ENCODE measurements at places on chromosomes 2 and 18. TPM values are rescaled to one million over a fixed set of nuclear protein-coding genes. Genes with fewer than 3 reads are reported as not detected.

DNA sequence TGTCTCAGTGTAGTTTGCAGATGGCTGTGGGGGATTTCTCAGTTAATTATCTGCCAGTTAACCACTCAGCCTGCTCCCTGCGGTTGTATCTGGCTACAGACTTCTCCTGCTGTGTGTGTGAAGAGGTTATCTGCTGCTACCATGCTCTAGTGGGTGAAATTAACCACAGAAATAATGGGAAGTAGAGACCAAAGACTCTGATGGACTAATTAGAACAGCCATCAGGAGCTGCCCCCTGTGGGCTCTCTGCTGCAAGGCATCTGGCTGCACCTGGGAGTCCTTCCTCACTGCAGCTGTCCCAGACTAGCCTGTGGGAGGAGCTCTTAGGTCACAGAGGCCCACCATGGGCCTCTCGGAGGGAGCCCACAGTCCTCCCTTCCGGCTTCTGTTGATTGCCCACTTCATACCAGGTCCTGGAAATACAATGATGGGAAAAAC, 66.6 kb downstream of the CTIF start:
- DNase-seq, result no peak

GRCh38 chr18:62953663-62954062, 238.3 kb downstream of the PHLPP1 start:
- no peak for DNase-seq

- DNase-seq, result no peak
Measured at GRCh38 chr18:37368110-37368954, 197.3 kb downstream of the CELF4 start.

- DNase-seq, result no peak
Measured at GRCh38 chr18:37339701-37340215, 225.8 kb downstream of the CELF4 start.

GRCh38 chr2:67839242-67839641, 223.6 kb downstream of the C1D start:
- DNase-seq, result no peak

GRCh38 chr2:567865-568638, 109.2 kb downstream of the TMEM18 start:
- no peak for DNase-seq

DNA sequence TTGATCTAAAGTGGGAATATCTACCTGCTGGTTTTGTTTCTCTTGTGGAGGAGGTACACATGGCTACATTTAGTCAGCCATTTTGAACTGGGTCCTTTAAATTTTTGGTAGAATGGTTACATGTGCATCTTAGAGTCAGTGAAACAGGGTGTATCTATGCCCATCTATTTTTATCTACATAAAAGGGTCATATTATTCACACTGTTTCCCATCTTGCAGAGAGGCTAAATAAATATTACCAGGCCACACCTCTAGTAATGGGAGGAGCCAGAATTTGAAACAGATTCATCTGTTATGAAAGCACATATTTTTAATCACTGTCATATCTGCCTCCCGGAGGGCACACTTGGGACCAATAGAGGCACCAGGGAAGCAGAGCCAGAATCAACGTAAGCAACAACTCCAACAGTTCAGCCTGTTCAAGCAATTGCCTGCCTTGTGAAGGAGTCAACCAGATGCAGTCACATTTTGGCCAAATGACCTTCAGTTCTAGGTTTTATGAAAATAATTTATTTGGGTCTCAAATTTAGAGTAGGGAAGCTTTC, 376.8 kb downstream of the TSN start:
- no peak for DNase-seq

GRCh38 chr2:59900728-59901452, 652.6 kb downstream of the BCL11A start:
- DNase-seq, result no peak

- DNase-seq, result no peak
Measured at GRCh38 chr2:226953206-226953605, 117.4 kb downstream of the RHBDD1 start.

DNA sequence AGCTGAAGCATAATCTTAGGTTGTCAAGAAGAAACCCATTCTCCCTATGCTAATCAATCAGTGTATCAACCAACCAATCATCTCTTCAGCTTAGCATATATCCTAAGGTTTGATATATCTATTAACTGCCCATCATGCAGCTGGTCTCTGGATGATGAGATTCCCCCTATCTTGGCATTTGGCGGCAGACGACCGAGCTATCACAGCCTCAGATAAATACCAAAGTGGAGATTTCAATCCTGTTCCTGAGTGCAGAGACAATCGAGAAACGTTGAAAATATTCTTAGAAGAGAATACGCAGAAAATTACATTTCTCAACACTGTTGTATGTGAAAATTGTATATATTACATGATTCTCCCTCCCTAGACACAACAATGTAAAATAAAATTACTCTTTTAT, 259.0 kb upstream of the SIX3 start:
- DNase-seq, result no peak

Gene BBS5
- total RNA-seq, result 4.3 TPM

Gene ST6GAL2
- total RNA-seq, result not detected
